ENCODE measurements at places on chromosomes 3 and 15.
A peak's percentile ranks its signal among the peaks of the same experiment; 100 is the strongest.

- H3K4me3 ChIP-seq, result peak overlapping the region; percentile 2
- H3K27me3 ChIP-seq, result no peaks in the 10 kb centered on the region
- DNase-seq, result no peak
- H3K36me3 ChIP-seq, result no peaks in the 10 kb centered on the region
Measured at GRCh38 chr3:57803647-57804081, 47.6 kb downstream of the SLMAP start.

GRCh38 chr3:116474801-116475200 is 29.5 kb upstream of the LSAMP start:
- H3K36me3 ChIP-seq, result no peaks in the 10 kb centered on the region
- DNase-seq, result no peak
- H3K27ac ChIP-seq, result no peak overlapping the region
- H3K4me1 ChIP-seq, result no peaks in the 10 kb centered on the region

DNA sequence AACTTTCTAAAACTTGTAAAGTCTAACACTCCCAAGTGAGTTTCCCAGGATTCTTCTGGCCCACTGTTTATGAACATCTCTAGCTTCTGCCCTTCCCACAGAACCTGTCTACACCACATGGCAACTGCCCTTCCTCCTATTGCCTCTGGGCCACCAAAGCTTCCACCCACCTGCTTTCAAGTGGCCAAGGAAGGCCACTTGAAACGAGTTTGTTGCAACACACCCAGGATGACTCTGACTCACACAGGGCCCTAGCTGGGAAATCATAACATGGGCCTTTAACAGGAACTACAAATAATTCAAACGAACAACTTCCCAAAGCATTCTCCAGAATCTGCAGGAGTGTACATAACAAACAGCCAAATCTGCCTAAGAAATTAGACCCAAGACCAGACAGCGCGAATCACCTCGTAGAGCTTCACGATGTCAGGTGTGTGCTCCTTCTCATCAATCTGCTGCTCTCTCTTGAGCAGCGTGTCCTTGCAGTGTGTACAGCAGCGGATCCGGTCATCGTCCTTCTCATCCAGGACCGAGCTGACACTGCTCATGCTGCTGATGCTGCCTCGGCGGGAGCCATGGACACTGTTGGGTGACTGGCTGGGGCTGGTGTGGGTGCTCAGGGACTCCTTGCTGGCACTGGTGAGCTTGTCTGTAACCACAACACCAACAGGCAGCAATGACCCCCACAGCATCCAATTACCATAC is 16.8 kb downstream of the RBSN start:
- H3K27ac ChIP-seq, result no peak overlapping the region
- no peak overlapping the region for H3K4me3 ChIP-seq
- no peak for DNase-seq
- peaks cover 86% of the 10 kb centered on the region for H3K36me3 ChIP-seq
- H3K4me1 ChIP-seq, result no peaks in the 10 kb centered on the region

DNA sequence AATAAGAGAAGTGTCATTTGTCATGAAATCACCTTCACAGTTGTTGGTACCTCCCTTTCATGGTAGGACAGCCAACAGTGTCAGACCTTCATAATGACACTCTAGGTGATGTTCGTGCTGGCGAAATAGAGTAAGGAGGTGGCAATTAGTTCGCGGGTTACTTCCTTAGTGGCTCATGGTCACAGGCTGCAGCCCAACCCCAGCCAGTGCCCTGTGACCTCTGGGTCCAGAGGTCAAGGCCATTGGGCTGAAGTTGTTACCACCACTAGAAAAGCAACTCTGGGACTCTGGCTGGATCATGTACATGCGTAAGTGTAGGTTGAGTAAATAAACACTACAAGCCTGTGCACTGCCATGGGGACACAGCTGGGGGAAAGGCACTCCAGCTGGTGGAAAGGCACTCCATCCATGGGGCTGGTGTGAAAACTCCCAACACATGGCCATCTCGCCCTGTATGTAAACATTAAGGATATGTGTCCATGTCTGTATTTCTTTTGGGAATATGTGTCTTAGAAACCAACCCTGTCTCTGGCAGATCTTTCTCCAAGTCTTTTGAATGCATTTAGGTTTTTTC is 106.7 kb downstream of the RYK start:
- no peaks in the 10 kb centered on the region for H3K27me3 ChIP-seq
- no peak for DNase-seq
- H3K4me3 ChIP-seq, result no peak overlapping the region
- no peak overlapping the region for H3K27ac ChIP-seq

GRCh38 chr3:132622761-132623160 is 25.7 kb downstream of the ACKR4 start:
- no peak overlapping the region for H3K27ac ChIP-seq
- H3K27me3 ChIP-seq, result no peaks in the 10 kb centered on the region
- no peaks in the 10 kb centered on the region for H3K4me1 ChIP-seq

GRCh38 chr3:80094589-80094988 is 326.8 kb upstream of the ROBO1 start:
- H3K36me3 ChIP-seq, result no peaks in the 10 kb centered on the region
- H3K27me3 ChIP-seq, result no peaks in the 10 kb centered on the region
- H3K4me3 ChIP-seq, result no peak overlapping the region
- H3K27ac ChIP-seq, result no peak overlapping the region
- H3K4me1 ChIP-seq, result no peaks in the 10 kb centered on the region

DNA sequence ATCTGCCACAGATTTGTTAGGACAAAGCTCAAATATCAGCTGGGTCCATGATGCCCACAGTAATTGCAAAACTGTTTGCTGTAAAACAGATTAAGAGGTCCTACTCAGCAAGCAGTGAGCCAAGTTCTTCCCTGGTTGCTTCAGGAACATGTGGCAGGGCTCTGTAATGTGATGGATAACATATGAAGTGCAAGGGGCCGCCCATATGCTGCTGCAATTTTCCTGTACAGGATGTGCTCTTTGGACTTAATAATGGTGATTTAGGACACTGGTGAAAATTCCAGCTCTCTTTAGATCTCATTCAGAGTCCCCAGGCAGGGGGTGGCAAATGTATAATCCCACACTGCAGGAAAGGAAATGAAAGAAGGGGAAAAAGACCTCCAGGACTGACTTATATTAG is 289.4 kb downstream of the LSAMP start:
- H3K27me3 ChIP-seq, result no peaks in the 10 kb centered on the region
- no peaks in the 10 kb centered on the region for H3K4me1 ChIP-seq
- no peak overlapping the region for H3K27ac ChIP-seq
- no peaks in the 10 kb centered on the region for H3K36me3 ChIP-seq
- no peak for DNase-seq
- H3K4me3 ChIP-seq, result no peak overlapping the region

DNA sequence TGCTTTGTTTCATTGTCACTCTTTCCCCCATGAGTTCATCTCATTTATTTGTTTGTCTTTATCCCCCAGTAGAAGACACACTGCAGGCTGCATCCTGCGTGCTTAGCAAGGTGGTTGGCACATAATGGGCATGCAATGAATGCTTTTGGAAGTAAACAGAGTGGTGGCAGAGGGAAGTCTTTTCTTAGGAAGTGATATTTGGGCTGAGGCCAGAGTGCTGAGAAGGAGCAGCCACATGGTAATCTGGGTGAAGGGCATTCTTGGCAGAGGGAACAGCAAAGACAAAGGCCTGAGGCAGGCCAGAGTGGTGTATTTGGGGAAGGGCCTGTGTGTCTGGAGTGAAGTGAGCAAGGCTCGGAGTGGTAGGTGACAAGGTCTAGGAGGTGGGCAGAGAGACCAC is 17.7 kb upstream of the ADAMTS7 start:
- no peaks in the 10 kb centered on the region for H3K36me3 ChIP-seq
- peaks cover 3% of the 10 kb centered on the region for H3K27me3 ChIP-seq
- H3K4me1 ChIP-seq, result no peaks in the 10 kb centered on the region
- H3K4me3 ChIP-seq, result no peak overlapping the region
- DNase-seq, result no peak

- H3K27me3 ChIP-seq, result no peaks in the 10 kb centered on the region
- H3K27ac ChIP-seq, result no peak overlapping the region
- no peak for DNase-seq
- H3K36me3 ChIP-seq, result no peaks in the 10 kb centered on the region
- H3K4me3 ChIP-seq, result no peak overlapping the region
Measured at GRCh38 chr3:180529778-180530177, 72.2 kb upstream of the TTC14 start.

GRCh38 chr15:82272154-82272553 is 9.5 kb downstream of the SAXO2 start:
- H3K4me1 ChIP-seq, result no peaks in the 10 kb centered on the region
- H3K36me3 ChIP-seq, result no peaks in the 10 kb centered on the region
- H3K4me3 ChIP-seq, result no peak overlapping the region
- no peak for DNase-seq

GRCh38 chr3:122322095-122323075 is 2.7 kb upstream of the CSTA start:
- no peak overlapping the region for H3K4me3 ChIP-seq
- H3K36me3 ChIP-seq, result no peaks in the 10 kb centered on the region
- no peak overlapping the region for H3K27ac ChIP-seq
- DNase-seq, result no peak
- H3K27me3 ChIP-seq, result no peaks in the 10 kb centered on the region
- H3K4me1 ChIP-seq, result peaks cover 9% of the 10 kb centered on the region

- H3K4me3 ChIP-seq, result no peak overlapping the region
- H3K36me3 ChIP-seq, result no peaks in the 10 kb centered on the region
- H3K4me1 ChIP-seq, result peaks cover 6% of the 10 kb centered on the region
- no peaks in the 10 kb centered on the region for H3K27me3 ChIP-seq
- DNase-seq, result no peak
Measured at GRCh38 chr3:196971094-196971698, 2.6 kb upstream of the PIGZ start.

DNA sequence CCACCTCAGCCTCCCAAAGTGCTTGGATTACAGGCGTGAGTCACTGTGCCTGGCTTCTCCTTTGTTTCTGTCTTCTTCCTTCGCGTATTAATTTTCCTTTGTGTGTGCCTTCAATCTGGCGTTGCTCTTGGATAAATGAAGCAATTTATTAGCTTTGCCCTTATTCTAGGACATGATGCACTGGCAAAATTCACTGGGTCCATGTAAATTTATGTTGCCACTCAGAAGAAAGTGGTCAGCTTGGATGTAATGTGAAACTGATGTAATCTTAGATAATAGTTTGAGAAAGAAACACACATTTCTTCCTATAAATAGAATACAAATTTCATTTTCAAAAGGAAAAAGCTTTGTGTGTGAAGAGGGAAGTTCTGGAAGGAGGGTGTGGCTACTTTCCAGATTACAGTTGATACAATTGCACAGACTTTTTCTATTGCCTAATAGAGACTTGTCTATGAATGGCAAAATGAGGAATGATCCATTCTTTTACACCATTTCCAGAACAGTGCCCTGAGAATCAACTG is 23.3 kb upstream of the ATP1B3 start:
- H3K36me3 ChIP-seq, result no peaks in the 10 kb centered on the region
- no peak overlapping the region for H3K27ac ChIP-seq
- H3K4me3 ChIP-seq, result no peak overlapping the region
- no peak for DNase-seq

DNA sequence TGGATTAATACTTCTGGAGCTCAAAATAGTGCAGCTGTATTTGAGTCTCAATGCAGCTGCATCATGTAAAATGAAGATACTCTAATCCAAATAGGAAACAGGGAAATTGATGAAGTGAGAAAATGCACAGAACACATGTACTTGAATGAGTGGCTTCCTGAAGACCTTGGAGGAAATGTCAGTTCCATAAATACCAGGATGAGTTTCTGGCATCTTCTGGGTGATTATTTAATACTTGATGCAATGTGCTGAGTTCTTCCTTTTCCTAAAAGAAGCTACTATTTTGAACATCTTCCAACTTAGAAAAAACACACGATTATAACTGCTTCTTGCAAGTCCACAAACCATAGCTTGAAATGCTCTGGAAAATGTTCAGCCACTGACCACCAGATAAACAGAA is 162.8 kb downstream of the SLC9A9 start:
- H3K36me3 ChIP-seq, result no peaks in the 10 kb centered on the region
- H3K4me3 ChIP-seq, result no peak overlapping the region
- H3K27me3 ChIP-seq, result no peaks in the 10 kb centered on the region
- no peaks in the 10 kb centered on the region for H3K4me1 ChIP-seq

DNA sequence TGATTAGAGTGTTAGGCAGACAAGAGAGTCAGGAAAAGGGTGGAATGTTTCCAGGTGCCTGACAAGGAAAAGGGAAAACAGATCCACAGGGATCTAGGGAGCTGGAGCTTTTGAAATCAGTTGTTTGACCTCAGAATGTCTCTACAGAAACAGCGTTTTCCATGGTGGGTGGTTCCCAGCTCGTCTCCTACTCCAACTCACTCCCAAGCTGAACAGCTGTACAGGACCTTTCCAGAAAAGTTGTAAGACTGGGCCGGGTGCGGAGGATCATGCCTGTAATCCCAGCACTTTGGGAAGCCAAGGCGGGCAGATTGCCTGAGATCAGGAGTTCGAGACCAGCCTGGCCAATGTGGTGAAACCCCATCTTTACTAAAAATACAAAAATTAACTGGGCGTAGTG is 55.7 kb upstream of the RYK start:
- H3K4me1 ChIP-seq, result no peaks in the 10 kb centered on the region
- no peak overlapping the region for H3K27ac ChIP-seq
- H3K4me3 ChIP-seq, result no peak overlapping the region
- no peaks in the 10 kb centered on the region for H3K27me3 ChIP-seq
- no peaks in the 10 kb centered on the region for H3K36me3 ChIP-seq
- no peak for DNase-seq

DNA sequence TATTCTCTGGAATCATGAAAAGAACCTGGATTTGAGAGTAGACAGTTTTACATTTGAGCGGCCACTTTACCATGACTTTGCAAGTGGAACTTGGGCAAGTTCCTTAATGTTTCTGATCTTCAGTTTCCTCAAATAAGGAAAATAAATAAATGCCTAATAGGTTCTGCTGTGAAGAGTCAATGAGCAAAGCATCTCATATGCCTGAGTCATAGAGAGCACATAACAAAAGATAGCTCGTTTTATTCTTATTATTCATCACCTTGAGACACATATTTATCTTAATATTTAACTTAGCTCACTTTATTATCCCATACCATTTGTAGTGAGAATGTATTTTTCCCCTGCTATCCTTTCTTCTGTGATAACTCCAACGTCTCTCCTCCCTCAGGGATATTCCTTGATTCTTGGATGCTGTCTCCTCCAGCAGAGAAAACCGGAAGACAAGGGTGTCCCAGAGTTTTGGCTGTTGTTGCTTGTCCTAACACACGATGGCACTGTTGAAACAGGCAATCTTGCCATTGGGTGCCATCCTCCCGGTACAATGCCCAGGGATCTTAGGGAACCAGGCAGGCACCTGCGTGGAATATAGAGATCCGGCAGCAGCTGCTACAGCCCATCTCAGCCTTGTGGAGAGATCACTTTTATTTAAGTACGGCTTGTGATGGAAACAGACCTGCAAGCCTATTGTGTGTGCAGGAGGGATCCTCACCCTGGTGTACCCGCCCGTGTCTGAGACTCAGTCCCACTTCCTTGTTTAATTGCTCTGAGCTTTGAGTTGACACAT is 33.3 kb upstream of the VPS33B start:
- H3K27me3 ChIP-seq, result no peaks in the 10 kb centered on the region
- no peaks in the 10 kb centered on the region for H3K4me1 ChIP-seq
- H3K27ac ChIP-seq, result no peak overlapping the region
- no peak overlapping the region for H3K4me3 ChIP-seq
- H3K36me3 ChIP-seq, result no peaks in the 10 kb centered on the region

DNA sequence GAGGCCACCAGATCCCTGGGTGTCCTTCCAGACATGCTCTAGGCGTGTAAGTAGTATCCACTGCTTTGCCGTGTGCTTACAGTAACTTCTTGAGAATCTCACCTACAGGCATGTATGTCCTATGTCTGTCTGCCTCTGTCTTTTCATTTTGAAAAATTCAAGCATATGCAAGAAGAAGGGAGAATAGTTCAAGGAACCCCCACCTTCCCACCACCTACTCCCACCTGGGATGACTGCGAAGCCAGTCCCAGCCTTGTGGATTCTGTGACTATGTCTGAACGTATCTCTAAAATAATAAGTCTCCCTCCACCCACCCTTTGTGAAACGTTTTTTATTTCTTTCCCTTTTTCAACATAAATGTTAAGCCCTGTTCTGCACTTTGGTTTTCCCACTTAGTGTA is 15.0 kb downstream of the CHST13 start:
- H3K27me3 ChIP-seq, result no peaks in the 10 kb centered on the region
- no peak overlapping the region for H3K27ac ChIP-seq
- H3K4me3 ChIP-seq, result no peak overlapping the region
- no peaks in the 10 kb centered on the region for H3K4me1 ChIP-seq
- H3K36me3 ChIP-seq, result no peaks in the 10 kb centered on the region

Measured in effector memory CD4-positive, alpha-beta T cell (primary cell).